Vagina (tissue), 2 donors: ENCODE measurements at places on chromosomes 5 and 9.

GRCh38 chr9:69502671-69503301 is 169.4 kb downstream of the APBA1 start:
- DNase-seq: no peak

DNA sequence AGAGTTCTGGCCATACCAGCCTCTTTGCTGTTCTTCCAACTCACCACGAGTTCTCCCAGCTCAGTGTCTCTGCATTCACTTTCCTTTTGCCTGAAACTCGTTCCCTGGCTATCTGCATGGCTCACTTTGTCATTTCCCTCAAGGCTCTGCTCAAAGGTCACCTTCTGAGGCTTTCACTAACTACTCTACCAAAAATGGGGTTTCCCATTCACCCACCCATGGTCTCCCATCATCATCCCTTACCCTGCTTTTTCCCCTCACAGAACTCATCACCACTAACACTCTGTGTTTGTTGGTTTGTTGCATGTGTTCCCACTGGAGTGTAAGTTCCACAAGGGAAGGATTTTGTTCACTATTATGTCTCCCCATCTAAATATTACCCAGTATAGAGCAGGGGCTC is 16.6 kb downstream of the PLGRKT start:
- DNase-seq: no peak

DNA sequence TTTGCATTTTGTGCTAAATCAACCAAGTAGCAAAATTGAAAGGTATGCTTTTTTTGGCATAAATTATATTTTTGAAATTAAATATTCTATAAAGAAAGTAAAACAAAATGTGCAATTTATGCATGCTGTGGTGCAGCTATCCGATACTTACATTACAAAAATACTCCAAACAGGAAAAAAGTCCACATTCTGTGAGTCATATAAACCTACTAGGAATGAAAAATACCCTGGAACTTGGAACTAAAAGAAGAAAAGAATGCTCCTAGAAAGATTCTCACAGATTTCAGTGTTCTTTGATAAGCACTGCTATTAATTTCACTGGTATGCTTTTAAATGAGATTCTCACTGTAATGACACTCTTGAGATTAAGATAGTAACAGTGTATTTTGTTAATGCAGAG is 92.6 kb downstream of the OSMR start:
- DNase-seq: no peak

DNA sequence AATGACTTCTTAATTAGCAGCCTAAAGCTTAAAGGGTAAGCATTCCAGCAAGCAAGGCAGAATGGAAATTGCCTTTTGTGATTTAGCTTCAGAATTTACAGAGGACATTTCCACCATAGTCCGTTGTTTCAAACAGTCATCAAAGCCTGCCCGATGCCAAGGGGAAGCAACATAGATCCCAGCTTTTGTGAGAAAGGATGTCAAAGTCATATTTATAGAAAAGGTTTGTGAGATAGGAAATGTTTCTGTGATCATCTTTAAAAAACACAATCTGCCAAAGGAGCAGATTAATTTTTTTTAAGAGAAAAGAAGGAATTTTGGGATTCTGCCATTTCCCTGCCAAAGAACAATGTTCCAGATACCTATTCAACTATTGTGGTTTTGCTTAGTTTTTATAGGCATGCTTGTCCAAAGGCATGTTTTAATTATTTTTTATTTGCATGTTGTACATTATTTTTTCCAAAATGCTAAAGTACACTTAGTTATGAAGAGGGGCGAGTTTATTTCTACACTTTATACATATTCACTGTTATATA is 346.9 kb downstream of the ZNF608 start:
- no peak for DNase-seq
